ENCODE measurements at places on chromosomes 7 and 10. TPM values are rescaled to one million over a fixed set of nuclear protein-coding genes. Genes with fewer than 3 reads are reported as not detected.

Gene PLEKHS1
- not detected for total RNA-seq

Gene PPP1R17
- 0.96 TPM for total RNA-seq

GRCh38 chr7:42278344-42278743 is 41.3 kb upstream of the GLI3 start:
- no peak for DNase-seq

- DNase-seq: no peak
Measured at GRCh38 chr7:35030848-35031247, 6.4 kb downstream of the DPY19L1 start.

- DNase-seq: no peak
Measured at GRCh38 chr7:105636982-105637381, 55.7 kb upstream of the EFCAB10 start.

DNA sequence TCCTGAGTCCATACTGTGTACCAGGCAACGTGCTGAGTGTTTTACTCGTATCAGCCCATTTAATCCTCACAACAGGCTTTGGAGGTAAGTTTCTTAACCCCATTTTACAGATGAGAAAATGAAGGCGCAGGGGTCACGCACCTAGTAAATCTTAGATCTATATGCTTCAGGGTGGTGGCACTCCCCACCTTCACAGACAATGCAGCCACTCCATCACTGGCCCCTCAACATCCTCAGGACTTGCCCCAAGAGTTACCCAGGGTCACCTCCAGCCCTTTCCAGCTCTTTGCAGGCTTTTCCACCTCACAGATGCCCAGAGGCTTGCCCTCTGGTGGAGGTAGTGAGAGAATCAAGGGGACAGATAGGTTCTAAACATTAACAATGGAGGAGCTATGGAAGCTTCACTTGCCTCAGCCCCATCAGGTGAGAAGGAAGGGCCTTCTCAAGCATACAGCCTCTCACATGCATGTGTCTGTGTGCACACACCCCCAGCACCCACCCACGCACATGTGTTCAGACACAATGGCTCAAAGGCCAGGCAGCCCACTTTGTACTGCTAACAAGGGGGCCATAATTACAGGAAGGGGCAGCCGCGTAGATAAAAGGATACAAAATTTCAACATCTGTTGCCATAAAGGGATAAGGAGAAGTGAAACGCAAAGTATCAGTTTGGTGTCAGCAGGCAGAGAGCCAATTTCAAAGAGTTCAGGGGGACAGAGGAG is 29.1 kb downstream of the DPCD start:
- DNase-seq: no peak

GRCh38 chr7:140568021-140568813 is 72.4 kb downstream of the DENND2A start:
- no peak for DNase-seq

DNA sequence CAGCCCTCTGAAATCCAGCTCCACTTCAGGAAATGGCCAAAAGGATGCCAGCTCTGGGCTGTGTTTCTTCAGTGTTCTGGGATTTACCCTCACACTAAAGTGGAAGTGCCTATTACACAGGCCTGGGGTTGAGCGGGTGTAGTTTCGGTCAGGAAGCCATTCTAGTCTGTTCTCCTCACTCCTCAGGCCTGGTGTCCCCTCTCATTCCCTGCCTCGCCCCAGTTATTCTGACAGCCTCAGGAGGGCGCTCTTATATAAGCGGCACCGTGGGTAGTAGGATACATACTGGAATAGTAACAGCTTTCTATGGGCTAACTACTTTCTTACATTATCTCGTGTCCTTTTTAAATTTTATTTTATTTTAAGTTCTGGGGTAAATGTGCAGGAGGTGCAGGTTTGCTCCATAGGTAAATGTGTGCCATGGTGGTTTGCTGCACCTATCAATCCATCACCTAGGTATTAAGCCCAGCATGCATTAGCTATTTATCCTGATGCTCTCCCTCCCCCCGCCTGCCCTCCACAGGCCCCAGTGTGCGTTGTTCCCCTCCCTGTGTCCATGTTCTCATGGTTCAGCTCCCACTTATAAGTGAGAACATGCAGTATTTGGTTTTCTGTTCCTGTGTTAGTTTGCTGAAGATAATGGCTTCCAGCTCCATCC is 12.2 kb upstream of the LGI1 start:
- no peak for DNase-seq

Measured in progenitor cell of endocrine pancreas (in vitro differentiated cells).